ENCODE measurements at places on chromosomes 7 and 10. TPM values are rescaled to one million over a fixed set of nuclear protein-coding genes. Genes with fewer than 3 reads are reported as not detected.

- no peak for DNase-seq
- H3K4me3 ChIP-seq: no peak overlapping the region
- H3K4me1 ChIP-seq: no peaks in the 10 kb centered on the region
- H3K27ac ChIP-seq: no peak overlapping the region
- H3K36me3 ChIP-seq: no peaks in the 10 kb centered on the region
- H3K27me3 ChIP-seq: no peaks in the 10 kb centered on the region
Observed at GRCh38 chr10:111820471-111820870, 363.1 kb downstream of the GPAM start.

- H3K27ac ChIP-seq: no peak overlapping the region
- no peak for DNase-seq
- H3K36me3 ChIP-seq: no peaks in the 10 kb centered on the region
Observed at GRCh38 chr10:104515678-104516199, 125.4 kb upstream of the SORCS3 start.

GRCh38 chr7:106282852-106283251 lies 1.9 kb downstream of the NAMPT start:
- H3K36me3 ChIP-seq: peaks cover 48% of the 10 kb centered on the region
- peak overlapping the region; percentile 98 for H3K27ac ChIP-seq
- H3K27me3 ChIP-seq: no peaks in the 10 kb centered on the region
- DNase-seq: no peak

Gene CLEC2L
- not detected for total RNA-seq

Gene ASB10
- not detected for total RNA-seq

GRCh38 chr7:11458736-11459483 lies 373.1 kb downstream of the THSD7A start:
- H3K36me3 ChIP-seq: no peaks in the 10 kb centered on the region
- no peaks in the 10 kb centered on the region for H3K27me3 ChIP-seq
- no peak overlapping the region for H3K4me3 ChIP-seq

Gene ARHGEF35
- 0.93 TPM for total RNA-seq

Gene RAB11FIP2
- 27.1 TPM for total RNA-seq

GRCh38 chr10:105288026-105288425 lies 646.9 kb downstream of the SORCS3 start:
- H3K4me1 ChIP-seq: no peaks in the 10 kb centered on the region
- DNase-seq: no peak
- no peak overlapping the region for H3K27ac ChIP-seq
- no peaks in the 10 kb centered on the region for H3K27me3 ChIP-seq

DNA sequence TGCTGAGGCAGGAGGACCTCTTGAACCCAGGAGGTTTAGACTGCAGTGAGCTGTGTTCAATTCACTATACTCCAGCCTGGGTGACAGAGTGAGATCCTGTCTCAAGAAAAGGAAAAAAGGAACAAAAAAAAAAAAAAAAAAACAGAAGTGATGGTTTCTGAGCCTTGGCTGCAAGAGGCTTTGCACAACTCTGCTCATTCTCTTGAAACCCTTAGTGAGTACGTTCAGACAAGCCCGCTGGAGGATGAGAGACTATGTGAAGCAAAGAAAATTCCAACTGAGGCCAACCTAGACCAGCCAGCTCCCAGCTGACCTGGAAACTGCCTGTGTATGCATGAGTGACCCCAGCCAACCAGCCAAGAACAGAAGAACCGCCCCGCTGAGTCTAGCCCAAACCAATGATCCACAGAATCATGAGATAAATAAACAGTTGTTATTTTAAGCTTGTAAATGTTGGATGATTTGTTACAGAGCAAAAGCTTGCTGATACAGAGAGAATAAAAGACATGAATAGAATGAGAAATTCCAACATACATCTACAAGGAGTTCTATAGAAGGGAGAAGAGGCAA lies 50.6 kb upstream of the FZD9 start:
- no peak overlapping the region for H3K27ac ChIP-seq
- H3K36me3 ChIP-seq: no peaks in the 10 kb centered on the region
- no peak for DNase-seq
- H3K4me3 ChIP-seq: no peak overlapping the region
- H3K27me3 ChIP-seq: peaks cover 12% of the 10 kb centered on the region
- no peaks in the 10 kb centered on the region for H3K4me1 ChIP-seq

Gene ANXA8L1
- 31.7 TPM for total RNA-seq

Gene SERPINE1
- 56.7 TPM for total RNA-seq

GRCh38 chr10:114384181-114384580 lies 20.1 kb downstream of the AFAP1L2 start:
- H3K27ac ChIP-seq: no peak overlapping the region
- H3K4me1 ChIP-seq: peaks cover 14% of the 10 kb centered on the region
- H3K4me3 ChIP-seq: no peak overlapping the region
- DNase-seq: no peak

Gene AKR1C4
- not detected for total RNA-seq
